ENCODE measurements at places on chromosomes 16 and 17.

DNA sequence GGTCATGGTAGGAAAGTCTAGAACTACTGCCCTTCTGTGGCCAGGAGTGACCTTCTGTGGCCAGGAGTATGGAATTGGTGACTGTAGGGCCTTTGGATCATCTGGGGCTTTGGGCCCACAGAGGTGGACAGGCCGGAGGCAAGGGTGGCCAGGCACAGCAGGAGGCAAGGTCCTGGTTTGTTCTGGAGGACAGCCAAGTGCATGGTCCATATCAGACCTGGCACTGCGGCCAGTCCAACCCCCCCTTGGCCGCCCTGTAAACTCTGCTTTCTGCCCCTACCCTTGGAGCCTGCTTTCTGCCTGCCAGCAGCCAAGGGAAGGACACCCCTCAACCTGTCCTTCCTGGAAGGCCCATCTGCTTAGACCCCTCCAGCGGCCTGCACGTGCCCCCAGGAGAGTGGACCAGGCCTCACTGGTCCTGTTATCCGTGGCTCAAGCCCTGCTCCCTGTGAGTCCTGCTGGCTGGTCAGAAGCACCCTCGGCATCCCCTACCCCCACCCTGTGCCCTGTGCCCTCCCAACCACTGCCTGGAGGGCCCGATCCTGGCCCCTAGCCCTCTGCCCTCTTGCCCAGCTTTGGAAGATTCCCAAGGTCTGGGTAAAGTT, 2.3 kb upstream of the DCXR start:
- no peak for DNase-seq

DNA sequence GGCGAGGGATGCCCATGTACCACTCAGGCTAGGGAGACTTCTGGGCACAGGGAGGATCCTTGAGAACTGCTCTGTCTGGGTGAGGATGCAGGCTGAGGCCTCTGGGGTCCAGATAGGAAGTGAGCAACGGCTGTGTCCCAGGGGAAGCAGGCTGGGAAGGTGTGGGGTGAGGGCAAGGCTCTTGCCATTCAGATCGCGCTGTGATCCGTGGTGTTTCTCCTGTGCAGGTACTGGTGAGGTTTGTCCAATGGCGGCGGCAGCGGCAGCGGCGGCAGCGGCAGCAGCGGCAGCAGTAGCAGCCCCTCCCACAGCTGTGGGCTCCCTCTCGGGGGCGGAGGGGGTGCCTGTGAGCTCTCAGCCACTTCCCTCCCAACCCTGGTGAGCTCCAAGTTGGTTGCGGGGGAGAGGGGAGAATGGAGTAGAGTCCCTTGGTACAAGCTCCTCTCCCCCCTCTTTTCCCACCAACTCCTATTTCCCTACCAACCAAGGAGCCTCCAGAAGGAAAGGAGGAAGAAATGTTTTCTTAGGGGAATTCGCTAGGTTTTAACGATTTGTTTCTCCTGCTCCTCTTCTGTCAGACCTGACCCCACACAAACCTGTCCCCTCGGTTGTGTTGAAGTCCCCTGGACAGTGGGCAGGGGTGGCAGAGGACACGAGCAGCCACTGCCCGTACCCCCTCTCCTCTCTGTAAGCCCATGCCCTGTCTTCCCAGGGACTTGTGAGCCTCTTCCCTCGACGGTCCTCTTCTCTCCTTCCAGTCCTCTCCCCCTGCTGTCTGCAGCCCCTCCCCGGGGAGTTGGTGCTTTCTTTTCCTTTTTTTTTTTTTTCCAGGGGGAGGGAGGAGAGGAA, 1.9 kb upstream of the PRRT2 start:
- DNase-seq, result no peak

- DNase-seq, result no peak
Observed at GRCh38 chr16:56961386-56961785, 364 bp upstream of the CETP start.

DNA sequence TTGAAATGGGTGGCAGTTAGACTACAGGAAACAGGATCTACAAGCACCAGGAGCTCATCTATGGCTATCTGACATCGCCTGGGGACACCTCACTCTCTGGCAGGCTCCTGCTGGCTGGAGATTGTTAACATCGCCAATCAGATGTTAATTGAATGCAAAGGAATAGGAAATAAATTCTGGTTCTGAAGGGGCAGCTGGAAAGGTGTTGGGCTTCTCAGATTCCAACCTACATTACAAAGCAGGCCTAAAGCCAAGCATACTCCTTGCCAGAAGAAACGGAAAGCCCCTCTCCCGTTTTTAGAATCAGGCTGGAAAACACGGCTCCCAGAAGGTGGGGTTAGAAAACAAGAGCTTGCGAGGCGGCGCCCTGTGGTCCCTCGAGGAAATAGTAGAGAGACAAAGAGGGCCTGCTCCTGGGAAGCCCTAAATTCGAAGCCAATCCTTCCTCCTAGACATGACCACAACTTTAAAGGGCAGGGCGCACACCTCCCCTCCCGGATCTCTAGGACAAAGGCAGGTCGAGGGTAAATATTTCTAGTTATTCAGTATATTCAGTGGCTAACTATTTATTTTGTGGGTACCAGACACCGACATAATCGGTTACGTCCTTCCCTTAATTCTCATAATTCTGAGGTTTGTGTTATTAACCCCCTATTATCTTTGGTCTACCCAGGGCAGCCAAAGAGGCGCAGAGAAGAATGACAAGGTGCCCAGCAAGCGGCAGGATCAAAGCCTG, 763 bp upstream of the TOM1L1 start:
- no peak for DNase-seq

GRCh38 chr16:63241497-63242028, 1205.3 kb upstream of the CDH8 start:
- no peak for DNase-seq

GRCh38 chr17:67290244-67290643, 45.2 kb upstream of the HELZ start:
- DNase-seq, result no peak

GRCh38 chr17:57607553-57608120, 137.5 kb downstream of the CCDC182 start:
- no peak for DNase-seq

- DNase-seq, result no peak
Observed at GRCh38 chr17:80126449-80126715, 20.5 kb downstream of the EIF4A3 start.

- no peak for DNase-seq
Observed at GRCh38 chr17:11899537-11899942, 97.7 kb downstream of the ZNF18 start.

DNA sequence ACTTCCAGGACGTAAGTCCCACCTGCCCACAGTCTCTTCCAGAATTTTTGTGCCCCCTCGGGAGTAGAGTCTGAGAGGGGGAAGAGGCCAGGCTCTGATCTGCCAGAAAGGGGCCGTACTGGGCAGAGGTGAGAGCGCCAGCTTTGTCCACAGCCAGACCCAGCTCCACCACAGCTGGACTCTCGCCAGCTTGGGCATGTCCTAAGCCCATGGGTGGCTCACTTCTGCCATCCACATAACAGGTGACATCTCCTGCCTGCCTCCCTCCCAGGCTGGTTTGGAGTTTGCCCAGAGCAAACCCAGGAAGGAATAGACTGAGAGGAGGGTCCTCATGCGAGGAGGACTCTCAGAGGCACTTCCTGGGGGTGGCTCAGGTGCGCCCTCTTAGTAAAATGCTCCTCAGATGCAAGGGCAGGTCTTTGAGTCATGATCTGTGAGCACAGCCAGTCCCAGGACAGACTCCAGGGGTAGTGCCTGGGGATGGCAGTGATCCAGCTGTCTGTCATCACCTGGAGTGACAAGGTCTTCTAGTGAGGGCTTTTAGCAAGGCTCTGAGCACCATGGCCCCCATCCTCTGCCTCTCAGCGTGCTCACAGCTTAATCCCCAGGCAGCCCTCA, 89.2 kb downstream of the AMFR start:
- no peak for DNase-seq

- peak; percentile 18 for DNase-seq
Observed at GRCh38 chr17:43309505-43310332, 75.9 kb upstream of the RNU2-1 start.

- no peak for DNase-seq
Observed at GRCh38 chr17:21174186-21174585, 39.8 kb downstream of the TMEM11 start.

GRCh38 chr17:40530531-40530994, 29.1 kb upstream of the TNS4 start:
- DNase-seq, result no peak

GRCh38 chr17:59437791-59438281, 106.4 kb downstream of the YPEL2 start:
- no peak for DNase-seq

GRCh38 chr16:8920645-8921346, 38.6 kb downstream of the LITAFD start:
- no peak for DNase-seq

GRCh38 chr17:51869387-51869786, 289.1 kb downstream of the CA10 start:
- peak; percentile 44 for DNase-seq

- no peak for DNase-seq
Observed at GRCh38 chr17:9553596-9553995, 22.0 kb downstream of the STX8 start.

- peak; percentile 51 for DNase-seq
Observed at GRCh38 chr17:11935734-11936406, 61.4 kb downstream of the ZNF18 start.

All from Caco-2 (cell line).